ENCODE measurements at places on chromosomes 3 and 15. TPM values are rescaled to one million over a fixed set of nuclear protein-coding genes. Genes with fewer than 3 reads are reported as not detected.

The PSTPIP1 gene
- not detected for total RNA-seq

The OR5K2 gene
- not detected for total RNA-seq

The KNG1 gene
- not detected for total RNA-seq

DNA sequence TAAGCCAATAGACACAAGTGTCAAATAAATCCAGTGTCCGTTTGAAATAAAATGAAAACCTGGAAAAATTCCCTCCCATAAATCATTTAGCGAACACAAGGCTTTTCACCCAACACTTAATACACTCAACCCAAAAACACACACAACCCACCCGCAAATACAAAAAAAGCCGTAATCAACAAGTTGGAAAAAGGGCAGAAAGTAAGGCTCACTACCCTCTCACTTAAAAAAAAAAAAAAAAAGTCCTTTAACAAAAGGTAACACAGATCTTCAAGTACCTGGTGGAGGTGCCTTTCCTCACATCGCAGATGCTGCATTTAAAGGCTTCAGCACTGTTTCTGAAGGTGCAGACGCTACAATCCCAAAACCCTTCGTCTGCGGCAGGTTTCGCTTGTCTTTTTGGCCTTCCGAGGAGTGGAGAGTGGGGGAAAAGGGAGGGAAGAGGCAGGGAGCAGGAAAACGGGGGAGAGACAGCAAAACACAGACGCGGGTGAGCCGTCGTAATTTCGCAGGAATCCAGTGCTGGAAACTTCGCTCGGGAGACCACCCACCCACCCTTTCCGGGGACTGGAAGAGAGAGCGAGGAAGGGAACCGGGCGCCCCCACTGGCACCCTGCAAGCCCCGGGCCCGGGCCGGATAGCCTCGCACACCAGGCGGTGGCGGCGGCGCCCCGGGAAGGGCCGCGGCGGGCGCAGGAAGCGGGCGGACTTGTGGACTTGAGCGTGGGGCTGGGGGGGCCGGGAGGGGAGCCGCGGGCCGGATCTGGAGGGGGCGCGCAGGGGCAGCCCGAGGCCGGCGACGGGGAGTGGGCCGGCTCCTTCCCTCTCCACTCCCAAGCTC is 401.8 kb downstream of the SHQ1 start:
- no peak for DNase-seq

- peak; percentile 87 for DNase-seq
These were observed 55.9 kb upstream of the PHLDB2 start for GRCh38 chr3:111803123-111803593.

The FEZF2 gene
- total RNA-seq = not detected

GRCh38 chr3:153752405-153753027 is 368.7 kb upstream of the ARHGEF26 start:
- DNase-seq = no peak

The CHL1 gene
- total RNA-seq = not detected

GRCh38 chr3:8278448-8278847 is 223.2 kb upstream of the LMCD1 start:
- DNase-seq = no peak

GRCh38 chr3:8954938-8955763 is 8.1 kb downstream of the RAD18 start:
- no peak for DNase-seq

The DOCK3 gene
- total RNA-seq = 0.36 TPM

DNA sequence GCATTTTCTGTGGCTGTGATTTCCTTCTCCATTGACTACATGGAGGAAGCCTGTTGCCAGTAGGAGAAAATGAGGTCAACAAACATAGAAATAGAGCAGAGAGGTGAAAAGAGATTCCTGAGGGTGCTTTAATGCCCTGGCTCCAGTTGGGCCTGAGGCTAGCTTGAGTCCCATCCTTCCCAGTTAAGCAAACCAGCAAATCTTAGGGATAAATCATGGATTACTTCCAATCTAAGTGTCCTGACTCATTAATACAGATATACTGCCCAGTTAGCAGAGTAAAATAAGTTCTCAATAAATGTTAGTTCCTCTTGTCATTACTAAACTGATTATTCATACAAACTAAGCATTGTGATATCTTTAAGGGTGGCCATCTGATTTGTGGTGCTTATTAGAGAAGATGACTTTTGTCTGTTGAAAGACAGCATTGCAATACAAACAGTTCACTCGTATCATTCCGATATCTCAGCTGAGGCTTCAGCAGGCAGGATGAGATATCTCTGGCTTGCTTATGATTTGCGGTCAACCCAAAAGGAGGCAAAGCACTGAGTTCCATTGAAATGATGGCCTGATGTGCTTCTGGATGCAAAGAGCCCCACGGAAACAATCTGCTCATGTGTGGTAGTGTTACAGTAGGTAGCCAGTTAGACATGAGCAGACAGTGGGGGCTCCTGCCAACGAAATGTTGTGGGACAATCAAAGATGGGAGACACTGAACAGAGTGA is 6.6 kb upstream of the STARD5 start:
- no peak for DNase-seq

GRCh38 chr3:194633349-194634004 is at the start of gene TMEM44:
TSS of gene TMEM44 (minus strand) at chr3:194633419. CDS start at chr3:194633215, 204 bp downstream.
- peak; percentile 88 for DNase-seq

- DNase-seq = peak; percentile 41
These were observed 8.4 kb downstream of the SHF start for GRCh38 chr15:45179221-45179985.

Data from Daoy (cell line).